Activated naive CD8-positive, alpha-beta T cell treated with anti-CD3 and anti-CD28 coated beads, Interleukin-2, amount 50 U/mL, for 24 hours (primary cell): ENCODE measurements at places on chromosomes 12 and 14.
A peak's percentile ranks its signal among the peaks of the same experiment; 100 is the strongest.

- no peak for DNase-seq
Observed at GRCh38 chr12:131921866-131922769, 7.0 kb upstream of the PUS1 start.

GRCh38 chr14:61439779-61440418 lies 118.5 kb downstream of the PRKCH start:
- DNase-seq, result no peak

DNA sequence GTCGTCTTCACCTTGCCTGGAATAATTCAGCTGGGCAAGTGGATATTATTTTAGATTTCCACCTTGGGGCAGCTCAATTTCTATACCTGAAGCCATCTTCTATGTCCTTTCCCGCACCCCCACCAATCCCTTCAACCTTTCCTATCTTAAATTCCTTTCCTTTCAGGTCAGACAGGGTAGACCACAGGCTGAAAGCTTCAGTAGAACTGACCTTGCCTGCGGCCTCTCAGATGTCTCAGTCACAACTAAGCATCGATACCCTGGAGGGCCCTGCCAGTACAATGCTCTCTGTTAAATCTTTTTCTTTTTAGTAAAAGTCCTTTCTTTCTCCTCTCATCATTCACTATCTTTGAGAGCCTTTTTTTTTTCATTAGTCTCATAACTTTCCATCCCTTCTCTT lies 38.9 kb downstream of the SLC2A14 start:
- no peak for DNase-seq

- no peak for DNase-seq
Observed at GRCh38 chr14:56247495-56248200, 129.4 kb downstream of the PELI2 start.

DNA sequence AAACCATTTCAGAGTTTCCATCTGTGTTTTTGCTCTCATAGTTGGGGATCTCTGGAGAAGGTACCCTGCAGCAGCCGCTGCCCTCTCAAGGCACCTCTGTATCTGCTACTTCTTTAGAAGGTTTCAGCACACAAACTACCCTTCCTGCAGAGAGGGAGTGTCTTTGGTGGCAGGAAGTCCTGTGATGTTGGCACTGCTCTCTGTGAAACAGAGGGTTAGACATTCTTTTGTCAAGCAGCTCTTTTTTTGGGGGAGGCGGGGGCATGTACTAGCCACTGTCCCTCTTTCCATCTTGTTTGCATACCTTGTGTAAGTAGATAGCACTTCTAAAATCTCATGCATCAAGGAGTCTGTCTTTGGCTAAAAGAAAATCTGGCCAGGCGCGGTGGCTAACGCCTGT lies 352.6 kb downstream of the BMP4 start:
- DNase-seq, result no peak

GRCh38 chr12:104662908-104663307 lies 206.2 kb downstream of the CHST11 start:
- no peak for DNase-seq

DNA sequence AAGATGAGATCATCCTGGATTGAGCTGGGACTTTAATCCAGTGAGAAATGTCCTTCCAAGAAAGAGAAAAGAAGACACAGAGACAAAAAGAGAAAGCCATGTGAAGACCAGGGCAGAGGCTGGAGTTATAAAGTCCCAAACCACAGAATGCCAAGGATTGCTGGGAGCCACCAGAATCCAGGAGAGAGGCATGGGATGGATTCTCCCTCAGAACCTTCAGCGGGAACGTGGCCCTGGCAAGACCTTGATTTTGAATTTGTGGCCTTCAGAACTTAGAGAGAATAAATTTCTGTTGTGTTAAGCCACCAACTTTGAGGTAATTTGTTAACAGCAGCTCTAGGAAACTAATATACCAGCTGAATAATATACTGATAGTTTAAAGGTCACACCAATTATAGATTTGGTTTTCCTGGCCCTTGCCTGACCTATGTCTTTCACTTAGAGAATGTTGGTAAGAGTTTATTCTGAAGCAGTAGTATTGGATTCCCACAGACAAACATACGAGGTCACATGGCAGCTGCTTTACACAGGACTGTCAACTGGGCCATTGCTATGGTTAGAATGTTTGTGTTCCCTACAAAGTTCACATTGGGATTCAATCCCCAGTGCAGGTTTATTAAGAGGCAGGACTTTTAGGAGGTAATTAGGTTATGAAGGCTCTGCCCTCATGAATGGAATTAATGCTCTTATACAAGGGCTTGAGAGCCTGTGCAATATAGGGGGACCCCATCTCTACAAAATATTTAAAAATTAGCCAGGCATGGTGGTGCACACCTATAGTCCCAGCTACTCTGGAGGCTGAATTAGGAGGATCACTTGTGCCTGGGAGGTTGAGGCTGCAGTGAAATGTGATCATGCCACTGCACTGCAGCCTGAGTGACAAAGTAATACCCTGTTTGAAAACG lies 156.5 kb upstream of the EEA1 start:
- DNase-seq, result no peak

- peak; percentile 67 for DNase-seq
Observed at GRCh38 chr12:116703214-116703795, 34.6 kb downstream of the SPRING1 start.

DNA sequence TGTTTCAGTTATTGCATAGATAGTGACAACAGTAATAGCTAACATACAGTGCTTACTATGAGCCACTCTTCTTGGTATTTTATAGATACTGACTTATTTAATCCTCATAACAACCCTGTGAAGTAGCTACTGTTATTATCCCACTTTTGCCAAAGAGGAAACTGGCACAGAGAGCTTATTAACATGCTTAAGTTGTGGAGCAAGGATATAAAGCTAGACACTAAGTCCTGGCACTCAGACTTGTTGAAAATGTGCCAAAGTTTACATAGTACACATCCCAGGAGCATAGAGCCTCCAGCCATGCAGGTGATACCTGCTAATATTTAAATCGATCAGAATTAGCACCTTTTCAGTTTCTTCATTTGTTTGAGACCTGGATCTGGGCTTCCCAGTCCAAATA lies 41.8 kb downstream of the VEZT start:
- DNase-seq, result no peak

DNA sequence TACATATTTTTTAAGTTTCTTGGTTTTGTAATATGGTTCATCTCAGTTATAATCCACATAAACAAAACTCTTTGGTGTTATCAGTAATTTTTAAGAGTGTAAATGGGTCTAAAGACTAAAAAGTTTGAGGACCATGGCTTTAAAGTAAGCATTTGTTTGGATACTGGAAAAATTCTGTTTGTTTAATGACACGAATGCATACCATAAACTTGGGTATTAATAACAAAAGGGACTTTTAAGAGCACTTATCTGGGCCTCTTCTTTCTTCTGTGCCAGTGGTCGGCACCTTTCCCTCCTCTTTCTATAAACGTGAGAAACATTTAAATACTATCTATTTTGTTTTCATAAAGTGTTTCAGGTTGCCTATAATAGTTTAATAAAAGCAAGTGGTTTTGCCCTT lies 47.4 kb downstream of the SAMD4A start:
- DNase-seq, result no peak

DNA sequence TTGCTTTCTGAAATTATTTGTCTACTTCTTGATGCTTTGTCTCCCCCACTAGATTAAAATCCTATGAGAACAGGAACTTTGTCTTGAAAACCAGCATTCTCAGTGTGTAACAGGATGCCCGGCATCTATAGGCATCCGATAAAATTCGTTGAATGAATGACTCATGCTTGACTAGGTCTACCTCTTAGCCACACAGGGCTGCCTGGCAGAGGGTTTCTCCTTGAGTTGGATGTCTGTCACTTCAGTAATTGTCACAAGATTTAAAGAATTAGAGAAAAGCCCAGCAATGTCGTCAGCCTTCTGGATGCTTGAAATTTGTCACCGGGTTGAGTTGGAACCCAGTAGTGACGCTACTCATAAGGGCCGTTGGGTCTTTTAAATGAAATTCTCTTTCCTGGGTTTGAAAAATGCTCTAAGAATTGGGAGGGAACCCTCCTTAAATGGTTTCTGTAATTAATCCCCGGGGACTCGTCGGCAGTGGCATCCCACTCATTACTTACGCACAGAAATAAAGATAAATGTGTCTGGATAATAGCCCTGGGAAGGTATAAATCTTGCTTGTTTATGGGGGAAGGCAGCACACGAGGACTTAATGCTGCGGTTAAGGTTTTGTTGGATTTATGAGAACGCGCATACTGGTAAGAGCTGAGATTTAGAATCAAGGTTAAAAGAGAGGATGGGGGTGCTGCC lies 194.1 kb downstream of the AACS start:
- DNase-seq, result no peak

DNA sequence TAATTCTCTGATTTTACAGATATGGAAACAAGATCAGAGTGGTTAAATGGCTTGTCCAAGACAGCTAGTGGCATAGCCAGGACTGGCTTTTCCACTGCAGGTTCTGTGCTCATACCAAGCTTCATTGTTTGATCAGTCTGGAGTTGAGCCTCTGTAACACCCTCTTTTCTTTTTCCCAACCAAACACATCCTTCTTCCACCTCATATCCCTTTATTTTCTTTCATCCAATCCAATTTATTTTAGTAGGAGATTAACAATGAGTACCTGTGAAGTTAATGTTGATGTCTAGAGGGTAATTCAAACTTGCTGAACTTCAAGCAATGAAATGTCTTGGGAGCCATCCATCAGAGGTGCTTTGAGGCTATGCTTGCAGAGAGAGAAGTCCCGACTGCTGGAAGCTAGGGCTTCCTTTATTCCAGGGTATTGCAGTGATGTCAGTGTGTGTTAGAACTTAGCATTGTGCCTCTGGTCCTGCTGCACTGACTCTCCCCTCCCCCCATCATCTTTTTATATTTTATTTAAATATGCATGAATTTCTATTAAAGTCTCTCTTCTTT lies 452.1 kb upstream of the PDE3A start:
- no peak for DNase-seq

- no peak for DNase-seq
Observed at GRCh38 chr12:27001663-27002062, 12.5 kb downstream of the TM7SF3 start.

DNA sequence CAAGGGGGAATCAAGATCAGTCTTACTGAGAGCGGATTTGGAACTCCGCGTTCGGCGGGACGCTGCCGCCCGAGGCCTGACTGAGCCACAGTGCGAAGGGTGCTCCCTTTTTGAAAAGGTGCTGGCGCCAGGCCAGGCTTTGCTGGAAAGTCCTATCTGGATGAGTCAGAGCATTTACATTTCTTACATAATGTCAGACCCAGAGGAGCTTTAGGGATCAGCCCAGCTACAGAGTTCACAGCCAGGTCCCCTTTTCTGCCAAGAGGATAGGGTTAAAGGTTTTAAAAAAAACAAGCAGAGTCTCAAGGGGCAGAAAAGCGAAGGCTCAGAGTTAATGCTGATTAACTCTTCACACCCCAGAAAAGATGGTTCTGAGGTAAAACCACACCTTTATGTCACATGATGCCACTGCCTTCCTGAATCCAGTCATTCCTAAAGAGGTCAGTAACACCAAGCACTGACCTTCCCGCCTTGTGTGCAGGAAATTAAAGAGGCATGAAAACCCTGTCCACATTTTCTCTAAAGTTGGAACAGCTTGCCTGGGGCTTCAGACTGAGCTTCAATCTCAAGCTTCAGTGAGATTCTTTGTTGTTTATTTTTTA lies 11.7 kb upstream of the FBXL14 start:
- peak; percentile 76 for DNase-seq

DNA sequence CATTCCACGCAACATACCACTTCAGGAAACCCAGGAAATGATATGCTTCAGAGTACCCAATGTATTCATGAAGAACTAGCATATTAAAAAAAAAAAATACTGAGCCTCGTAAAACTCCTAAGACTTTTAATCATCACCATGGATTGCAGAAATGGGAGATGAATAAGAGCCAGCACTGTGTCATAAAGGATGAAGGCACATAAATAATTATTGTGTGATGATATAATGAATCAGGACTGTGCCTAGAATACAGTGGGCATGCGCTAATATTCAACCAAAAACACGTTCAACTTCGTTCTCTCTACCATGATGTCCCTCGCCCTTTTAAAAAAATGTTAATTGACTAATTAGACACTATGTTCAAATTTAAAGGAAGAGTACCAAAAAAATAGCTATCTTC lies 68.7 kb downstream of the CIT start:
- DNase-seq, result no peak

DNA sequence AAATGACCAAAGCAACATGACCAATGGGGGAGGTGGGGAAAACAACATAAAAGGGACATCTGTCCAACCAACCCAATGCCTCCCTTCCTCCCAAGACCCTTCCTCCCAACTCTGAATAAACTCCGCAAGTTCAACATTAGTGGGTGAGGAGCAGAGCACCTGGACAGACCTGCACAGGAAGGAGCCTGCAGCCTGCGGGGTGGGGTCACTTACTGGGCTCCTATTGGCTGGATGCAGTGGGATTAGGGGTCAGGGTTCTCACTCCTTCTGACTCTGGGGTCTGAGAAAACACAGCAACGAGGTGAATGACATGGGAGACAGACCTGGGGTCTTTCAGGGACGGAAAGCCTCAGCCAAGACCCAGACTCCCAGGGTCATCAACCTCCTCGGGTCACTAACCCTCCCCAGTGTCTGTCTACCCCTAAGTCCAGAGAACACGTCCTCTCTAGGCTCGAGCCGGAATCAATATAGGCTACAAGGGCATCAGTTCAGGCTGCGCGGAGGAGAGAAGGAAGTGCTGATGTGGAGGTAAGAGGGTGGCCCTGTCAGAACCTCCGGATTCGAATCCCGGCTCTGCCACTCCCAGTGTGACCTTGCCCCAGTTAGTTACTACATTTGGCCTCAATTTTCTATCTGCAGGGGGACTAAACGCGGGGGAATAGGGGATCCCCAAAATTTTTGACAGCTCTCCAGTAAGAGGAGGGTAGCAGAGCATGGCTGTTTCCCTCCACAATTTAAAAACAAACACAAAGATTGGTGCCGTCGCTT lies 860 bp downstream of the NDRG2 start:
- DNase-seq, result peak; percentile 11

GRCh38 chr12:27193854-27194544 lies 50.1 kb upstream of the STK38L start:
- DNase-seq, result no peak

- DNase-seq, result no peak
Observed at GRCh38 chr12:121980191-121980891, 41.3 kb upstream of the BCL7A start.

DNA sequence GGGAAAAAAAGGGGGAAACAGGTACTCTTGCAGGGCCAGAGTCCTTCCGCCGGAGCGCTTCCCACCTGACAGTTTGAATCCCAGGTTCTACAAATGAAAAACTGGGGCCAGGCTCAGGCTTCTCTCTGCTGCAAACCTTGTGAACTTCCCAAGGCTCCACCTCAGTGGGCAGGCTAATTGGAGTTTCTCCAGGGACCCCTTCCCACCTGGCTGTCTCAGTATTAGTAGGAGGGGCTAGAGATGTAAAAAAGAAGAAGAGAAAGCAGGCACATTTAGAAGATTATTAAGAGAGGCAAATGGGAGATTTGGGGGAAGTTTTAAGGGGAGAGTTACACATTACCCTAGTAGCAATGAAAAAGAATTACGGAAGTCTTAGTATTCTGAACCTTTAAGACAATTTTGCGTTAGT lies 20.0 kb upstream of the CLEC2D start:
- DNase-seq, result peak; percentile 57
